ENCODE measurements at places on chromosomes 2 and 18. TPM values are rescaled to one million over a fixed set of nuclear protein-coding genes. Genes with fewer than 3 reads are reported as not detected.

Gene RAB6C
- total RNA-seq: 0.50 TPM

GRCh38 chr18:78713069-78713468 is 266.5 kb upstream of the SALL3 start:
- H3K36me3 ChIP-seq: no peaks in the 10 kb centered on the region
- no peak for DNase-seq
- peaks cover 13% of the 10 kb centered on the region for H3K27me3 ChIP-seq
- H3K4me1 ChIP-seq: no peaks in the 10 kb centered on the region
- H3K4me3 ChIP-seq: no peak overlapping the region
- H3K27ac ChIP-seq: no peak overlapping the region

DNA sequence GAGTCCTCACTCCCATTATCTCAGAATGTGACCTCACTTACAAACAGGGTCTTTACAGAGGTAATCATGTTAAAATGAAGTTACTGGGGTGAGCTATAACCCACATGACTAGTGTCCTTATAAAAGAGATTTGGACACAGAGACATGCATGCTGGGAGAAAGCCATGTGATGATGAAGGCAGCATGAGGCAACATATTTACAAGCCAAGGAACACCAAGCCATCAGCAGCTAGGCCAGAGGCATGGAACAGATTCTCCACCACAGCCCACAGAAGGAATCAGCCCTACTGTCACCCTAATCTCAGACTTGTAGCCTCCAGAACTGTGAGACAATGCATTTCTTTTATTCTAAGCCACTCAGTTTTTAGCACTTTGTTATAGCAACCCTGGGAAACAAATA is 171.9 kb downstream of the EN1 start:
- no peak for DNase-seq
- H3K27ac ChIP-seq: no peak overlapping the region
- H3K27me3 ChIP-seq: peaks cover 31% of the 10 kb centered on the region
- H3K4me1 ChIP-seq: peaks cover 9% of the 10 kb centered on the region
- no peak overlapping the region for H3K4me3 ChIP-seq

Gene NAT8
- total RNA-seq: not detected

GRCh38 chr18:63107171-63107845 is 212.3 kb downstream of the BCL2 start:
- DNase-seq: no peak
- peaks cover 13% of the 10 kb centered on the region for H3K4me1 ChIP-seq
- H3K27me3 ChIP-seq: no peaks in the 10 kb centered on the region

Measured in type B pancreatic cell (in vitro differentiated cells).